ENCODE measurements at places on chromosomes 7 and 10.

GRCh38 chr10:44809647-44810046 is 101.5 kb upstream of the TMEM72 start:
- DNase-seq: no peak

DNA sequence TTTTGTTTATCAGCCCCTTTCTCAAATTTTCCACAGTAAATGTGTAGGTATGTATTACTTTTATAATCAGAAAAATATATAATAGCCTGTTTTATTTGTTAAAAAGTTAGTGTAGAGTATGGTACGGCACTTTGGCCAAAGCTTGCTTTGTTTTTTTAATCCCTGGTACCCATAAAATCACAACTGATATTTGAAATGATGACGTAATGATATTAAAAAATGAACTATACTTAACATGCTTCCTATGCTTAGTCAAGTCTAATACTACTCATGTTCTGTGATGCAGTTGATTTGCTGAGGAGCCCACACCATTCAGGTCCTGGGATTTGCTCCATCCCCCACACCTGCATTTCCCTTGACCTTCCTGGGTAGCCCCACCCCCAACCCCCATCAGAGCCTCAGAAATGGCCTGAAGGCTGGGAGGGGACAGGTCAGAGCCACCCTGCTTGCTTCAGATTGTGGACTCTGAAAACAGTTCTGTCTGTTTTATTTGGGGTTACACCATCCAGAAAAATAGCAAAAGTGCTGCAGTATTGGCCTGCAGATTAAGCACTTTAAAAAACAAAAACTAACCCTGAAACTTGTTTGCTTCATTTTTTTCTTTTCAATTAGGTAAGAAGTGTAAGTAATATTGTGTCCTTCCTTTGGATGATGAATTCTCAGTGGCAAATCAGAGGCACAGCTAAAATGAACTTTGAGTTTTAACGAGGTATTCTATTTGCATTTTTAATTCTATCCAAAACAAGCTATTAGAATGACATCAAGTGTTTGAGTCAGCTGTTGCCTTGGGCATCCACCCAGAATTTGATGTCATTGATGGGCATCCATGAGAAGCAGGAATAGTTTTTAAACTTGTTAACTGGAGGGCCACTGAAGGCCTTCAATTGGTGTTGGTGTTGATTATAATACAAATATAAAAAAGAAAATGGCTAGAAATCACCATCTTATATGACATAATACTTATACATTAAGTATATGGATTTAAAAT is 23.3 kb downstream of the PLCE1 start:
- no peak for DNase-seq

DNA sequence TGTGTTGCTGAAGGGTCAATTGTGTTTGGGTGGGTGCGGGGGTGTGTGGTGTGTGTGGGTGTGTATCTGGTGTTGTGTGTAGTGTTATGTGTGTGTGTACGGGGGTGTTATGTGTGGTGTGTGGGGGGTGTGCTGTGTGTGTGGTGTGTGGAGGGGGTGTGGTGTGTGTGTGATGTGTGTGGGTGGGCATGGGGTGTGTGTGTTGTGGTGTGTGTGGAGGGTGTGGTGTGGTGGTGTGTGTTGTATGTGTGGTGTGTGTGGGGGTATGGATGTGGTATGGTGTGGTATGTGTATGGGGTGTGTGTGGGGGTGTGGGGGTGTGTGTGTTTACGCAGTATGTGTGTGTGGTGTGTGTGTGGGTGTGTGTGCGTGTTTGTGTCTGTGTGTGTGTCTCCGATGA is 110.8 kb downstream of the ZNF22 start:
- DNase-seq: no peak

DNA sequence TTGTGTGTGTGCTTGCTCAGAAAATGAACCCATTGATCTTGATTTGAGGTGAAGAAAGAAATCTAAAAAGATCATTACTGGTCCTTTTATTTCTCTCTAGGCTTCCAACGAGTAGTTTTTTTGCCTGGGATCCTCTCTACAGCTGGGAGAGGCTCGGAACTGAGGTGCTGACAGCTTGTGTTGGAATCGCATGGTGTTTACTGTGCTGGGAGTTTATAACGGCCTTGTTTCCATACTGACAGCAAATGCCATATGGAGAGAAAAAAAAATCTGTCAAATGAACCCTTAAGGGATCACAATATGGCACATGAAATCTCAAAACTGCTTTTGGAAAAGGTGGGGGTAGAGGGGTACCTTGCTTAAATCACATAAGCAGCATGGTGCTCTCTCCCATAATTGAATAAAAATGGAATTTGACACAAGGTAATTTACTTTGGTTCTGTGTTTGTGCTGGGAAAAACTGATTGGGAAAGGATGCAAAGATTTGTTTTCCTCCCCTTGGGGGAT is 165.0 kb downstream of the RGS10 start:
- DNase-seq: no peak

- no peak for DNase-seq
Measured at GRCh38 chr10:54914049-54914448, 113.0 kb upstream of the PCDH15 start.

DNA sequence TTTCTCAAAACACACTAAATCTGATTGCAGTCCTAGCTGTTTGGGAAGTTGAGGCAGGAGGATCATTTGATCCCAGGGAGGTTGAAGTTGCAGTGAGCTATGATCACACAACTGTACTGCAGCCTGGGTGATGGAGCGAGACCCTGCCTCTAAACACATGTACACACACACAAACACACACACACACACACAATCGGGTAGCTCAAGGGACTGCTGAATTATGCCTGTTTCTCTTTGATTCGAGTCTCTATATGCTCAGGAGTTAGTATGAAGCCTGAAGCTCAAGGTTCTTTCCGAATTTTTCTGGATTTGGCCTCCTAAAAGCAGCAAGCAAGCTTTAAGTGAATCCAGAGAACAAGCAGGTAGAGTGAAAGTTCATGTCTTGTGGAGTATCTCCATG is 22.5 kb downstream of the PRTFDC1 start:
- DNase-seq: no peak

- DNase-seq: peak; percentile 19
Measured at GRCh38 chr7:30594048-30594539, 584 bp upstream of the GARS1 start.

- no peak for DNase-seq
Measured at GRCh38 chr10:131117416-131118212, 193.9 kb downstream of the TCERG1L start.

DNA sequence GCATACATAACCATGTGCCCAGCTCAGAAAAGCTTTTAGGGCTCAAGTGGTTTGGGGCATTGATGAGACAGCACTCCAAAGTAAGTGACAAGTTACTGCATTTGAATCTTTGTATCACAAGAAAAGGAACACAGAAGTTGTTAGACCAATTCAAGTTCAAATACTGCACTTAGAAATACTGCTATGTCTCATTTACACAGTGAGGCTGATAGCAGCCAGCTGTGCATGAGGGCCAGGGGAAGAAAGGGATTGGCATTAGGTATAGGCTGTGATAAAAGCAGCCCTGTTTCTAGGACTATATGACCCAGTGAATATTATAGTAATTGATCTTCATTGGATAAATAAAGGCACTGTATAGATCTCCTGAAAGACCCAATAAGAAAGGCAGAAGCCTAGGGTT is 197.8 kb upstream of the SORCS1 start:
- no peak for DNase-seq

DNA sequence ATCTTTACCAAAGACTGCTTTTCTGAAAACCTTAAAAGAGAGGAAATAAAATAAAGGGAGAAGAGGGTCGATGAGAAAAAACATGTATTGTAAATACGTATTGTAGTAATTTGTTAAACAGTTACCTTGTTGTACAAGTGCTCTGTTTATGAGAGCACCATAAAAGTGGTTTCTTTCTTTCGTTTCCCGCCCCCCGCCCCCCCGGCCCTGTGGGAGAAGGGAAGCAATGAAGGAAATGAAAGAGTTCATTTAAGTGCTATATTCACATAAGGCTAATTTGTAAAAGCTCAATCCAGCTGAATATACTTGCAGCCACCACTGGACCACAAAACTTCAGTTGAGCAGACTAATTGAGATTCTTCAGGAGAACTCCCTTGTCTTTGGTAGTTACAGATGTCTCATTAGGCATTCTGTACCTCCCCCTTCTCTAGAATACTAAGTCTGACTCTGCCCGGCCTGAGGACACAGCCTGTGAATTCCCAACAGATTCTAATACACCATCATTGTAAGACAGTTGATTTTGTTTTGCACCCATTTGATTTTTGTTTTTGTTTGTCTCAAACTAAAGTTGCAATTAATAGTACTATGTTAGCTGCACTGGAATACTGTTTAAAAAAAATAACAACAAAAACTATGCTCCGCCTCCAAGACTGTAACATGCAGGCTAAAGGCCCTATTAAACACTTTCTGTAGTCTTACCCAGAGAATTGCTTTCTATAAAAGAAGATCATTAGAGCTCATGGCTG is 124.9 kb downstream of the ARHGAP12 start:
- DNase-seq: no peak

DNA sequence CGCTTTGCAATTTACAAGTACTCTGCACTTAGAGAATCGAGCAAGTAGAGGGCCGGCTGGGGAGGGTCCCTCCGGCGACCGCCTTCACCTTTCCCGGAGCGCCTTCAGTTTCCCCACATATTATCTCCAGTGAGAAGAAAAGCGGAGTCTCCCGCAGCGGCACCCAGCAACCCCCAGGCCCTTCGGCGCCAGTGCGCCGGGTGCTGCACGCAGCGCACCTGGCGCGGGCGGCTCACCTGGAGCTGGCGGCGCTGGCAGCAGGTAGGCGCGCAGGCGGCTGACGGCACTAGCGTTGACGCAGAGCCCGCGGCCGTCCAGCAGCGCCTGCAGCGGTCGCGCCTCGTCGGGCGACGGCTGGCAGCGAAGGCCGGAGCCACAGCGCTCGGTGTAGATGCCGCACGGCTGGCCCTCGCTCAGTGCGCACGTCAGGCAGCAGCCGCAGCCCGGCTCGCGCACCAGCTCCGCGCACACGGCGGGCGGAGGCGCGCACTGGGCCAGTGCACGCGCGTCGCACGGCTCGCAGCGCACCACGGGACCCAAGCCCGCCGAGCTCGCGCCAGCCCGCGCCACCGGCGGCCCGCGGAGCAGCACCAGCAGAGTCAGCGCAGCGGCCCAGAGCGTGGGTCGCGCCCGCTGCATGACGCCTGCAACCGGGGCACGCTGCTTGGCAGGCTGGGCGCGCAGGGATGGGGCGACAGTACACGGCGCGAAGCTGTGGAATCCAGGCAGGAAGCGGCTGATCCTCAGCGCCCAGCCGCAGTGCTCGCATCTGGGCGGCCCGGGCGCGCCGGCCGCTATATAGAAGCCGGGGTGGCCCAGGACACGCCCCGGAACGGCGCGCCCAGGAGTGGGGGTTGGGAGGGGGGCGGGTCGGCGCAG is at the start of gene IGFBP3:
Gene IGFBP3 (minus strand): TSS at position 771 of the 879 bp plus-strand sequence. CDS start 132 bp downstream, at position 639.
- DNase-seq: no peak

- no peak for DNase-seq
Measured at GRCh38 chr7:113986216-113986615, 67.4 kb upstream of the PPP1R3A start.

GRCh38 chr10:125955766-125956165 is 59.4 kb downstream of the FANK1 start:
- no peak for DNase-seq

DNA sequence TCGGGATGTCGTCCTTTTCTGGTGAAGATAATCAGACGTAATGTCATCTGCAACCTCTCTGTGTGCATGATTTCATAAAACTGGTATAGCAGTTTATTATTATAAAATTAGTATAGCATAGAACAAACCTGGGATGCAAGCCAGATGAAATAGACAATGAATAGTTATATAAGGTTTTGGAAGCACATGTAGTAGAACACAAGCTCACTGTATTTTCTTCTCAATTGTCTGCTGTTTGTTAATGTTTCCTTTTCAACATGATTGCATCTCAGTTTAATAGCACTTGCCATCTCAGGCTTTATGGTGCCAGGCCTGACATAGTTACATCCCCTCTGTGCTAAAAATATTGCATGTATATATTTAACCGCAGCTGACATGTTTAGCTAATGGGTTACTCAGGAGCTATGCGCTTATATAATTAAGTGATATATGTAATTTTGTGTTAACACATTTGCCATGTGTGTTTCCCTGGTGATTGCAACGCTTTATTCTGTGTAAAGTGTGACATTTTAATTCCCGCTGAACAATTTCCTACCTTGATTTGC is 132.7 kb downstream of the ARID5B start:
- no peak for DNase-seq

GRCh38 chr7:15461576-15461975 is 100.2 kb downstream of the AGMO start:
- DNase-seq: no peak

- DNase-seq: no peak
Measured at GRCh38 chr10:109912335-109913281, 10.7 kb downstream of the XPNPEP1 start.

DNA sequence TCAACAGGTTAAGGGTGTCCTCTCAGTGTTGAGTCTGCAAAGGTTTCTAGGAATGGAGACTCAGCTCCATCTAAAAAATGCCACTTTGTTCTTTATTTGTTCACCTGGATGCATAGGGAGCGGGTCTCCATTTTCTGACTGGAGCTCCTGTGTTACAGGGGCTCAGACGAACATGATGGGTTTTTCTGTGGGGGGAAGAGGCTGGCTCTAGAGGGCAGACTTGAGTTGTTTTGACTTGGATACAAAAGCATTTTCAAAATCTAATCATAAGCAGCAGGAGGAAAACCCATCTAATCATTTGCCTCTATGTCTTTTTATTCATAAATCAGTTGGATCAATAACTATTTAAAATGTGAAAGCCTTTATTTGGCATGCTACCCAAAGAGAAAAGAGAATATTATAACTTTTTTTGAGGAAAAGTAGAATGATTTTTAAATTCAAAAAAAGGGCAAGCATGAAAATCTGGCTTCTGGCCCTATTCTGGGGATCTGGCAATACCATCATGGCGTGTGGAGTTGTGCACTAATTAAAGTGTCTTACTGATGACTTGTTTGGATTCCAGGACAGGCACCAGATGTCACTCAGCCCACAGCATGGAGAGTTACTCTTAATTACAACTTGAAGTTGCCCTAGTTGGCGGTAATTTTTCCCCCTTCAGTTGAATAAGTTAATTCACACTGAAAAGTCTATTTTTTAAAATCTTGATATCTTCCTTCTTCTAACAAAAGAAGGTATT is 594.9 kb downstream of the REEP3 start:
- no peak for DNase-seq

DNA sequence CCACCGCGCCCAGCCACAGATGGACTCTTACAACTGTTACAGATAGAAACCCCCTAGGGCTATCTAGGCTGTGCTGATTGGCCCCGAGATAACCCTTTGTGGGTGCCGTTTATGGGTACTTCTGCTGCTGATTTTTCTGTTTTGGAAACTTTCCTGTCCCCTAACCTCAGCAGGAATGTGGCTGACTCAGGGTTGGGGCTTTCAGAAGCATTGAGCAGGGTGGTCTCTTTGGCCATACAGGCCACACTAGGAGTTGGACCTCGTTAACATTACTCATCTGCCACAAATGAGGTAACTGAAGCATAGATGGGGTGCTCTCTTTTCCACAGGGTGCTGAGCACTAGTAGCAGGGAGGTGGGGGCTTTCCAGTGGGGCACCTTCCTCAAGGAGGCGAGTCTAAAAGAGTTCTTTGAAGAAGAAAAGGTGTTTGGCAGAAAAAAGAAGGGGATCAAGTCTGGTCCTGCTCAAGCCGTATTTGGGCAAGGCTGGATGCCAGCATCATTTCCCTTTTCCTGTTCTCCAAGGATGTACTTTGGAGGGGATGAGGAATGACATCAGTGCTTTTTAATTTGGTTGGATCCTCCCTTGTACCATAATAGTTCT is 6.4 kb downstream of the ZSCAN25 start:
- no peak for DNase-seq

Measured in GM12864 (cell line).